Left kidney (tissue), 8 donors: ENCODE measurements at places on chromosomes 2 and 18.

- DNase-seq, result no peak
These were observed 12.1 kb downstream of the CD226 start for GRCh38 chr18:69935319-69936190.

GRCh38 chr2:174124181-174124580 is 124.2 kb downstream of the OLA1 start:
- DNase-seq, result peak; percentile 10

DNA sequence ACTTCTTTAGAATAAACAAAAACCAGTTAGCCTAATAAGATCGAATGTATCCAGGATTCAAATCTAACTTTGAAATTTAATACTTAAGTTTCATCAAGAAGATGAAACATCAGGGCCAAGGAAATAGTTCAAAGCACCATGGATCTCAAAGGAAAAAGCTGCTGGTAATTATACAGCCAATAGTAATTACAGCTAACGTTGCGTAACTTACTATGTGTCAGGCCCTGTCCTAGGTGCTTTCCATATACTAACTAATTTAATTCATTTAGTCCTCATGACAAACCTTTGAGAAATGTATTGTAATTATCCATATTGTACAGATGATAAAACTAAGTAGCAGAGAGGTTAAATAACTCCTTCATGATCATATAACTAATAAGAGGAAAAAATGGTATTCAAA is 598.6 kb downstream of the NYAP2 start:
- DNase-seq, result no peak

DNA sequence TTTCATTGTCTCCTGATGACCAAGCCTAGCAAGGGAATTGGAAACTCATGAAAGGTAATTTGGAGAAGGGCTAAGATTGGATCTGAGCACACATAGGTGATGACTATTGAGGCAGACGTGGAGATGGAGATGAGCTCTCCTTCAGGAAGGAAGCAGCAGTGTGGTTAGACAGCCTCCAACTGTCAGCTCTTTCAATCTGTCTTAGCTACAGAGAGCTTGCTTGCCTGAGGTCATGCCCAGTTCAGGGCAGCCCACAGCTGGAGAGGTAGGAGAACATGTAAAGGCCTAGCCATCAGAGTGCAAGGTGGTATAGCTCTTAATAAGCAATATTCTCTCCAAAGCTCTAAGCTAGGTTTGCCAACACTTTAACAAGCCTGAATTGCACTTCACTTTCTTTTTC is 79.2 kb downstream of the THSD7B start:
- no peak for DNase-seq

DNA sequence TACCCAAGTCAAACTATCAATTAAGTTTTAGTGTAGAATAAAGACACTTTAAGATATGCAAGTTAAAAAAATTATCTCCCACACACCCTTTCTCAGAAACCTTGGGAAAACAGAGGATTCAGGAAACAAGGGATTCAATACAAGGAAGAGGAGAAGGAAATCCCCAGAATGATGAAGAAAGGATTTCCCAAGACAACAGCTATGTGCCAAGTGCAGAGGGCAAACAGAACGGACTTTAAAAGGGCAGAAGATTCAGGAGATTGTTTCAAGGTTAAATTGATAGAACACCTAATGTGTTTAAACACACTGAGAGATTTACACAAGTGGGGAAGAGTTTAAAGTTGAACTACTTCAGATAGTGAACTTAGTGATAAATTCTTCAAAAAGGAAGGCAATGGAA is 71.5 kb upstream of the EPAS1 start:
- DNase-seq, result no peak

DNA sequence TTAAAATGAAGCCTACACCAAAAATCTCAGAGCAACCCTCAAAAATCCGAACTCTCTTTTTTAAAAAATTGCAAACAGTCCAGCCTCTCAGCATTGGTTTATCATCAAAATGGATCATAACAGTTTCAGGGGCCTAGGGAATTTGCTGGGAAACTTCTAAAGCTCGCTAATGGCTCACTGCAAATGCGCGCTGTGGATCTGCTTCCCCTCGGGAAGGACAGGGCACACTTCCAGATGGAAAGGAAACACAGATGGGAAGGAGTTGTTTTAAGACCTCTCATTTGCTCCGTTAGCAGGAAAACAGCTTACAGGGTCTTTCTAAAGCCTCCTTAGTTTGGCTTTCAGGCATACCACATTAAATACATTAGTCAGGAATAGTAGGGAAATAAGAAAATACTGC is 27.2 kb downstream of the FECH start:
- no peak for DNase-seq

DNA sequence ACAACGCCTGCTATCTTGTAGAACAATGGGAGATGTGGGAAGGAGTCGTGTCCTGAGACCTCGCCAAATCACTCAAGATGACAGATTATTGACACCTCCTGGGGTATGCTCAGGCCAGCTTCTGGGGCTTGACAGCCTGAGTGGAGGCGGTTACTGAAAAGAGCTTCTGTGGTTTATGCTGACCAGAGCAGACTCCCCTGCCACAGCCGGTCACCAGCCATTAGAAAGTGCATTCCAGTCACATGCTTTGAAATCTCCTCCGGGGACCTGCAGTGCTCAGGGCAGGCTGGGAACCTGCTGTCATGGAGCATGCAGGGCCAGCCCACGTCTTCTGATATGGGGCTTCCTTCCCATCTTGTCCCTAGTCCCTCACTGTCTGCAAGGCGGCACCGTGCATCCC is 215.9 kb downstream of the SEPTIN10 start:
- no peak for DNase-seq

DNA sequence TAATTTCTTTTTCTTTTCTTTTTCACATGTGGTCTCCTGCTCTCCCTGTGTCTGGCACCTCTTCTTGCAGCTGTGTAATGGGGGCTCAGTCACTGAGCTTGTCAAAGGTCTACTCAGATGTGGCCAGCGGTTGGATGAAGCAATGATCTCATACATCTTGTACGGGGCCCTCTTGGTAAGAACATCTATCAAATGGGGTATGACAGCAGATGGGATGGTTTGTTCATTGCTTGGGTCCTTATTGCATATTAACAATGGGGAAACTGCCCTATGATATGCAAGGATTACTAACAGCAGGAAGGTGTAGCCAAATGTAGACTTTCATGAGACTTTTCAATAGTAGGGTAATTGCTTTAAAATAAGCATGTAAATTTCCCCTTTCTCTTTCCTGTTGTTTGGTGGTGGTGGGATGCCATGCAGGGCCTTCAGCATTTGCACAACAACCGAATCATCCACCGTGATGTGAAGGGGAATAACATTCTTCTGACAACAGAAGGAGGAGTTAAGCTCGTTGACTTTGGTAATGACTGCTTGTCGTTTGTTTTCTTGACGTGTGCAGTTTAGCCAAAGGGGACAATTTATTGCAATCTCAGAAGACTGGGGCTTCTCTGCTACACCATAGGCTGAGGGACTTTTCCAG is 36.5 kb downstream of the MYO3B start:
- no peak for DNase-seq

DNA sequence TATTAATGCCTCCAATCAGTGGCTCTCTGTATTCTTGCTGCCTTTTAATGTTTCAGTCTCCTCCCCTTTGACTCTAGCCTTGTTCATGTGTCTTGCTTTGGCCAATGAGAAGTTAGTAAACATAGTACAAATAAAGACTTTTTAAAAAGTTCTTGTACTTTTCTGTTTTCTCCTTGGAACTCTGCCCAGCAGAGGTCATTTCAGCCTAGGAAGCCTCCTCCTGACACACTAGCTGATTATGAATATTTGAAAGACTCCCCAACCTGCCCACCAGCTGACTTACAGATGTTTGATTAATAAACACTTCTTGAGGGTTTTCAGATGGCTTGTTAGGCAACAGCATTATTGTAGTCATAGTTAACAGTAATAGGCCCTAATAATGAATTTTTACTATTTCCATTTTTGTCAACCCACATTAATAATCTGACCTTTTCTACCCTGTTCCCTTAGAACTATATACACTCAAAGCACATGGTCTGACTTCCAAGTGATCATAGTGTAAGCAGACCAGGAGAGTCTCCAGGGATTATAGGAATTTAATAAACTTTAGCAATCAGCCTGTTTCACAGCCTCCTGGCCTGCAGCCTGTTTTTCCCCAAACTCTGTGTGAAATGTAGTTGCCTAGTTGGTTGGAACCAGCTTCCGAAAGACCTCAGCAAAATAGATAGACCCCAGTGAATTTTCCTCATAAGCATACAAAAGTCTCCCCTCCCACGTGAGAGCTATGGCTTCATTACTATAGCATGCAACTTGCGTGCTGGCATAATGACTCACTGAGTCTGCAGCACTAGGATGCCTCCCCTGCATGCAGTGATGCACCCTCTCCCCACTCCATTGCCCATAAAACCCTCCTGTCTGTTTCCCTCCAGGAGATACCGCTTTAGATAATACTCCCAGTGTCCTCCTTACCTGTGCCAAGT is 670.7 kb upstream of the ZNF804A start:
- no peak for DNase-seq

DNA sequence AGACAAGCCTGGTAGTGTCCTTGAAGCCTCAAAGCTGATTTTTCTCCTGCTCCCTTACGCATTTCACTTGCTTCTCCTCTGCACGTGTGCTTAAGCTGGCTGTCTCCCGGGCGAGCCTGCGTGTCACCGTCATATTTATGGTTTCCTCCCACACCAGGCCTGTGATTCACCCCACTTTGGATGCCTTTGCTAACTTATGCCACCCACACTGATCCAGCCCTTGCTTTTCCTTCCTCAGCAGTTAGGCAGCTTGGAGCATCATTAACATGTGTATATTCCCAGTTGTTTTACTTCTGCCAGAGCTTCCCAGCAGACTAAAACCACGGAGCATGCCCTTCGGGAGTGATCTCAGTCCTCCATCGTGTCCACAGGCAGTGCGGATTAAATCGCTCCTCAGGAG is 2.2 kb downstream of the ST3GAL5 start:
- DNase-seq, result no peak

GRCh38 chr2:212970132-212970531 is 181.3 kb downstream of the IKZF2 start:
- DNase-seq, result no peak

DNA sequence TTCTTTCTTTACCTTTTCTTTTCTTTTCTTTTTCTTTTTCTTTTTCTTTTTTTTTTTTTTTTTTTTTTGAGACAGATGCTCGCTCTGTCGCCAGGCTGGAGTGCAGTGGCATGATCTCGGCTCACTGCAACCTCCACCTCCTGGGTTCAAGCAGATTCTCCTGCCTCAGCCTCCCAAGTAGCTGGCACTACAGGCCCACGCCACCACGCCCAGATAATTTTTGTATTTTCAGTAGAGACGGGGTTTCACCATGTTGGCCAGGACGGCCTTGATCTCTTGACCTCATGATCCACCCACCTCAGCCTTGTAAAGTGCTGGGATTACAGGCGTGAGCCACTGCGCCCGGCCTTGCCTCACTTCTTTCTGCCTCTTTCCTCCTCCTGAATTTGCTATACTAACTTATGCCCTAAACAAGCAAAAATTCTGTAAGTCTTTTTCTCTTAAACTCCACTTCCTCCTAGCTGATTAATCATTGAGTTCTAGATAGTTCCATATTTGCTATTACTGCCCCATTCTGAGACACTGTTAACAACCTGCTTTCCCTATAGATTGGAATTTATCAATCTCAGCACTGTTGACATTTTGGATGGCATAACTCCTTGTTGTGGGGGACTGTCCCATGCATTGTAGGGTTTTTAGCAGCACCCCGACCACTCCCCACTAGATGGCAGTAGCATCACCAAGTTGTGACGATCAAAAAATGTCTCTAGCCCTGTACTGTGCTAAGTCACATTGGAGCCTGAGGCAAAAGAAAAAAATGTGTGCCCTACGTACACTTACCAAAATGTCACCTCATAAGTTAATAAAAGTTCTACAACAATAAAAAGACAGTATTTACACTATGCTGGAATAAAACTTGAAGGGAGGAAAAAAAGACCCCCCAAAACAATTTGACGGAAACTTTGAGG is 16.4 kb upstream of the THADA start:
- peak; percentile 84 for DNase-seq

GRCh38 chr18:68916734-68917133 is 118.9 kb downstream of the CCDC102B start:
- no peak for DNase-seq

DNA sequence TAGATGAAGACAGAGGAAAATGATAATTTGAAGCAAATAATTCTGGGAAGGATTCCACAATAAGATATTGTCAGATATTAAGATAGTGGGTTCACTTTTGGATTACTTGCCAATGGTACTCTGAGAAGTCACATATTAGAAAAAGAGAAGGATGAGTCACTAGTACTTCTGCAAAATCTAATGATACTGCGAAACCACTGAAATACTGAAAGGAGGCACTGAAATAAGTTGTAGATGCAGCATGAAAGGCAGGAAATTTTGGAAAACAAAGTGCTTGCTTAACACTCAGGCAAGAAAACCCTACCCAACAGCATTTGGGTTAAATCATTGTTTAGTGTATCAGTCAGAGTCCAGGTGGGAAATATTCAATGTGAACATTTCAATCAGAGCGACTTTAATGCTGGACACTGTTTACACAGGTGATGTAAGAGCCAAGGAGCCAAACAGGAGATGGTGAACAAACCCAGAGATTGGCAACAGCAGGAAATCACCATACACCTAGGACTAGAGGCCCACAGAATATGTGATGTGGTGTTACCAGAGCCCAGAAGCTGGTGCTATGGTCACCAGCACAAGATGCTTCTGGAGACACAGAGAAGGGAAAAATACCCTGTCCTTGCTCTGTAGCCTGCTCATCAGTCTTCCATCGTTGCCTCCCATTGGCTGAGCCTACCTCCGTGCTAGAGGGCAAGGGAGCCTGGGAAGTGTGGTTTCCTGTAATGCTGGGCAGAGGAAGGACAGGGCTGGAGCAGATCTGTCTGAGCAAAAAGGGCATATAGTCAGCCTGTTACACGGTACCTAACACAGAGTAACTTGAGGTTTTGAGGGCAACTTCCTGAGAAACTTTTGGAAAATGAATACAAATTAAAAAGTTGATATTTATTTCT is 204.7 kb upstream of the ITGA4 start:
- DNase-seq, result no peak

DNA sequence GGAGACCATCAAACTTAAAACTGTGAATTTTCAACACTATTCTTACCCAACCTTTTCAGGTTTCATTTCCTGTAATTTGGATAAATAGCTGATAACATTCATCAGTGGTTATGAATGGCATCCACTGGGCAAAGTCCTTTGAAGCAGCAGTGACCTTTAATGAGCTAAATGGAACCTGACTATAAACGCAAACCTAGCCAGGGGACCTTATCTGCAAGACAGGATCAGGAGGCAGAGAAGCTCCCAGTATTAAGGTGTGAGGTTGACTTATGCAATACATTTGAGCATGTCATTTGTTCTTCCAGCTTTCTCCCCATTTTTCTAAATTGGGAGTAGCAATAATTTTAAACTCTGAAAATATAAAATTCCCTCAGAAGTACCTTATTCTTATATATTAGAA is 38.4 kb downstream of the CREG2 start:
- no peak for DNase-seq

DNA sequence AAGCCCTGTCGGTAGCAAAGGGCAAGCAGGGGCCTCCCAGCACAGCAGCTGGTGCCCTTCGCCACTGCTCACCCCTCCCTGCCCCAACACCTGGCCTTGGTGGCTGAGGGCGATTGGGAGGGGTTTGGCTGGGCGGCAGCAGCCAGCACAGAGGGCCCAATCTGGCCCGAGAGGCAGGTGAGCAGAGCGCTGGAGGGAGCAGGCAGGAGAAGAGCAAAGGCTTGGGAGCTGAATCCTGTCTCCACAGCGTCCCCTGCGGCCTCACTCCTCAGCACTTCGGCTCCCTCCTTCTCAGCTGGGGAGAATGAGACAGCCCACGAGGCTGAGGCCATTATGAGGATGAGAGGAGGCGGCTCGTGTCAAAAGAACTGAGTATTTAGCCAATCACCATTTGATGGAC is 74.9 kb upstream of the TAF1B start:
- DNase-seq, result no peak

GRCh38 chr2:61888267-61889055 is at the start of gene CCT4:
Gene CCT4, minus strand, starts transcription at chr2:61888656. Its CDS starts 149 bp downstream, at chr2:61888507.
- DNase-seq, result peak; percentile 89
